Amygdala (tissue), 56 donors: ENCODE measurements at places on chromosomes 4 and X.

GRCh38 chrX:109382332-109382731 lies 99.6 kb downstream of the GUCY2F start:
- DNase-seq, result no peak

DNA sequence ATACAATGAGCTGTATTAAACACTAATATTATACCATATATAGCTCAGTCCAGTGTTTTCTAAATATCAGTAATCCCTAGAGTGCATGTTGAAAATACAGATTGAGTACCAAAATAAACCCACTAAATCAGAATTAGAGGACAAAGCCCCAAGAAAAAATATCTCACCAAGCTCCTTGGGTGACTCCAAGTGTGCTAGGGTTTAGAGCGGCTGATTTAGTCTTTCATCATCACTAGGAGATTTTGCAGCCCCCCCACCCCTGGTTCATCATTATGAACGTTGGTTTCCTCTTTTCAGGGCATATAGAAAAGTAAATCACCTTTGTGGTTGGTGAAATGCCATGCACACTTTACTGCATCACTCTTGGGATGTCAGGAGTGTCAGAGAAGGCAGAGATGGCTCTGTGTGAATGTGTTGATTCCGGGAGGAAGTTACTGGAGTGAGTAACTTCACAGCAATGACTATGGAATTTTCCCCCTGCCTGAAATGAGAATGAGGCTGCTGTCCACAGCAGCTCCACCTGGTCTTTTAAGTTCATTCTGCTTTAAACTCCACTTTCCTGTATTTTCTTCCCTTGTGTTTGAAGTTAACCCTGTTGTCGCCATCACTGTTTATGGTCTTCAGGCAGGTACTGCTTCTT lies 25.2 kb upstream of the ANAPC4 start:
- no peak for DNase-seq

GRCh38 chr4:53459548-53459947 lies 82.1 kb downstream of the FIP1L1 start:
- DNase-seq, result no peak

DNA sequence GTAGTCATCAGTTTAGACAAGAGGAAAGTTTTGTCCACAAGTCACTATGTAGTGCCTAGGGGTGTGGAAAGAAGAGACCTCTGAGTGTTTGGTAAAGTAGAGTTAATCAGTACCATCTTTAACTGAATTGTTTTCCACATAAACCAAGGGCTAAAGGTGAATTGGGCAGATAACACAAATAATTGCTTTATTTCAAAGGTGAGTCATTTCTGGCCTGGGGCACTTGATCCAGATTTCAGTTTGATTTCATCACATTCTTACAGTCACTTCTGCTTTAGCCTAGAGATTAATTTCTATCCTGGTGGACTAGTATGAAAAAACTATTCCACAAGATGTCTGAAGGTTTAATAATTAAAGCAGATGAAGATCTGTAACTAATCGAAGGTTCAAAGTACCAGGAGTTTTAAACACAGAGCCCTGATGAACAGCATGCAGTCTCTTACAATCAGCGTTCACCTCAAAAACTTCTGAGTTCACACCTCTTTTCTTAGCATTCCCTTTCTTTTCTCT lies 74.5 kb upstream of the BOD1L1 start:
- DNase-seq, result no peak

DNA sequence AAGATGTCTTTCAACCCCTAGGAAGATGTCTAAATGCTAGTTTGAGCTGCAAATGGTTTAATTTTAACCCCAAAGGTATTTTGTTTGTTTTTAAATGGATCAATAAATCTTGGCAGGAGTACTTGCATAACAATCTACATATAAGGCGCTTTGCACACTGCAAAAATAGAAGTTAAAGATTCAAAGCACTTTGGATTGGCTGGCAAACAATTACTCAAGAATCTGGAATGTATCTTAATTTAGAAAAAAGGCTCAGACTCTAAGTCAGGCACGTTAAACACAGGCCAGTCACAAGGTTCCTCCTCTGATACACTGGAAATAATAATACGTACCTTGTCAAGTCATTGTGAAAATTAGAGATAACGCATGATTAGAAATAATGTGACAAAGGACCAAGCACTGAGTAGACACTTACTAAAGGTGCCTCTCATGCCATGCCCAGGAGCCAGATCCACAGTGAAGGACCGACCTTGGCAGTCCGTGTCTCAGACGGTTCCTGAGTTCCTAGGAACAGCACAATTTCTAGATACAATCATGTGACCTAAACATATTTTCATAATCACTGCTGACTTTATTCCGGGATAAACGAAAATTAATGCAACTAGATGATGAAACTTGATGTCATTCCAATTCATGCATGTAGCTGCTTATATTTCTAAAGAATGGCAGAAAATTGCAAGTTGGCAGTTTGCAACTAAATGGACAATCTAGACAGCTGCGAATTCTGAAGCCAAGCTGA lies 49.6 kb downstream of the PROM1 start:
- DNase-seq, result no peak
